ENCODE measurements at places on chromosomes 1 and 21.

DNA sequence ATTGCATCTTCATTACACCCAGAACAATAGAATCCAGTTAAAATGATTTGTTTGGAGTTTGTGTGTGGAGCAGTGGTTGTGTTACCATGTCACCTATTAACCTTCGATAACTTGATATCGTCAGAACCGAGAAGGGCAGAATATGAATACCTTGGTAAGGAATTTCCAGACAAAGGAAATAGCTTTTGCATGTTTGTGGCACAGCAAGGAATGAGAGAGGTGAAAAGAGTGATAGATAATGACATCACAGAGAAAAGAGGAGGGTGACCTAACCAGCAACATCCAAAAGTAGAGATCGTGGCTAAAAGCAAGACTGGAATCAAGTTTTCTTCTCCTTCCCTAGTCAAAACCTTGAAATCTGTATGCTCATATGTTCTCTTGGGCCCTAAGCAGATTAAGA, 244.6 kb upstream of the NEGR1 start:
- DNase-seq: no peak

- DNase-seq: no peak
These were observed 3.9 kb upstream of the VPS72 start for GRCh38 chr1:151193856-151194255.

- no peak for DNase-seq
These were observed 178.8 kb downstream of the VPS13D start for GRCh38 chr1:12408662-12409061.

GRCh38 chr1:76950306-76950705, 83.0 kb downstream of the ST6GALNAC5 start:
- DNase-seq: no peak

DNA sequence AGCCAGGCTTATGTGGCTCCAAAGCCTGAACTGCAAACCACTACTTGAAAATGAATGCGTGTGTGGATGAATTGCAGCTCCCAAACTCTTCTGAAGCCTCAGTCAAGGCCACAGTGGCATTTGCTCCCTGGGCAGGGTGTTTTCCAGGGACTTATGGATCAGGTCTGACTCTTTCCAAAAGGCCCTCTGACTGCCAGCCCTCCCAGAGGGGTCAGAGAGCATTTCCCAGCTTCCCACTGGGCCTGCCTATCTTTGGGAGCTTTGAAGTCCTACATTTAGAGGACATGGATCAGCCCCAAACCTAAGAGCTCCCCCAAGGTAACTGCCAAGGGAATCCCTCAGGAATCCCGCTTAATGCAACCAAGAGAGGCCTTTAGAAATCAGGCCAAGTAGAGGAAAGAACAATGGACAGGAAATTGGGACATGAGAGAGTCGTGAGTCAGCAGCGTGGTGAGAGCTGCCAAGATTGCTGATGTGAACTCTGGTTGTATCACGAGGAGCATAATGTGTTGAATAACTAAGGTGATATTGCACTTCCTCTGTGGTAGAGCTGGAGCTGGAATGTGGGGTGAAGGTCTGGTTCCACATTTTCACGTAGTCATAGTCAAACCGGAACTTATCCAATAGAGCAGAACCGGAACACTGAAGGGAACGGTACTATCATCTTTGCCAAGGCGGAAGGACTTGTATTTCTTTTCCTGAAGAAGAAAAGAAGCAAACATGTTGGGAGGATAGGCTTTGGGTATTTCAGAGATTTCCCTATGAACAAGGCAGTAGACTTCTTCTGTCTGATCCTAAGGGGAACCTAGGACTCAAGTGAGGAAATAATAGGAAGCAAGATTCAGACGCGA, 99.4 kb upstream of the JUN start:
- no peak for DNase-seq

DNA sequence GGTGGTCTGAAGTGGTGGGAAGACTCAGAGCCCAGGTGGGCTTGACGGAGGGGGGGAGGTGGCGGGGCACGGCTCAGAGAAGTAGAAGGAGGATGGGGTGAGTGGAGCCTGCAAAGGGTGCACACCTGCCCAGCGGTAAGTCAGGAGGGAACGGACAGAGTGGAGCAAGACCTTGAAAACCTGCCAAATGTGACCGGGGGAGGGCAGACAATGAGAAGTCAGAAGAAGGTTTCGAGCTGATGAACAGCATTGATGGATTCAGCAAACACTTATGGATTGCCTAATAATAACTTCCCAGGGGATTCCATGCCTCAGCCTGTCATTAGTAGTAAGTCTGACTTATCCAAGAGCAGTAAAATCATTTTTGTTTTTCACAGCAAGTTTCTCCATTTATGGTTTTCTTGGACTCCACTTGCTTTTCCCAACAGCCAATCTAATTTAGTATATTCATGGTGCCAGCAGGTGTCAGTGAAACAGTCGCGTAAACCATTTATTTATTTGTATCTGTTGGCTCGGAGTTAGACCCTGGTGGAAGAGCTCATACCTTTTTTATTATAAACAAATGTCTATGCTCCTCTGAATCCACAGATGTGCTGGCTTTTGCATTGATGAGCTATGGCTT, 279.1 kb downstream of the PCP4 start:
- no peak for DNase-seq

GRCh38 chr1:209620487-209620884, 31.7 kb downstream of the LAMB3 start:
- no peak for DNase-seq

GRCh38 chr1:47906527-47907176, 90.5 kb downstream of the TRABD2B start:
- DNase-seq: no peak

- no peak for DNase-seq
These were observed 9.6 kb downstream of the B3GALT2 start for GRCh38 chr1:193176788-193177187.

- no peak for DNase-seq
These were observed 176.5 kb downstream of the PBX1 start for GRCh38 chr1:164735315-164736052.

DNA sequence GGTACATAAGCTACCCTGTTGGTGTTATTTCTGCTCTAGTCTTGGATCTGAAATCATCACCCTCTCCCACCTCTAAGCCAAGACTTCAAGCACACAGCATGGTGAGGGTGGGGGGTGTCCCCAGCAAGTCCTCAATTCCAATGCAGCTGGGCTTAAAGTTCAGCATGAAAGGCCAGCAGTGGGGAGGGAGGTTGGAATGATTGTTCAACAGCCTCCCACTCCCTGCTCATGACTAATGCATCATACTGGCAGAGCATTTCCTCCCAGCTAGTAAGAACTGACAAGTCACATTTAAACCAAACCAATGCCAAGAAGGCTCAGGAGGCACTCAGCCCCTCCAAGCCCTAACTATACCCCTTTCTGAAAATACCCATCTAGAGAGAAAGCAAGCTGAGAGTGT, 50.1 kb downstream of the TIAM1 start:
- DNase-seq: no peak

- DNase-seq: no peak
These were observed 34.6 kb upstream of the WNT4 start for GRCh38 chr1:22177354-22178003.

DNA sequence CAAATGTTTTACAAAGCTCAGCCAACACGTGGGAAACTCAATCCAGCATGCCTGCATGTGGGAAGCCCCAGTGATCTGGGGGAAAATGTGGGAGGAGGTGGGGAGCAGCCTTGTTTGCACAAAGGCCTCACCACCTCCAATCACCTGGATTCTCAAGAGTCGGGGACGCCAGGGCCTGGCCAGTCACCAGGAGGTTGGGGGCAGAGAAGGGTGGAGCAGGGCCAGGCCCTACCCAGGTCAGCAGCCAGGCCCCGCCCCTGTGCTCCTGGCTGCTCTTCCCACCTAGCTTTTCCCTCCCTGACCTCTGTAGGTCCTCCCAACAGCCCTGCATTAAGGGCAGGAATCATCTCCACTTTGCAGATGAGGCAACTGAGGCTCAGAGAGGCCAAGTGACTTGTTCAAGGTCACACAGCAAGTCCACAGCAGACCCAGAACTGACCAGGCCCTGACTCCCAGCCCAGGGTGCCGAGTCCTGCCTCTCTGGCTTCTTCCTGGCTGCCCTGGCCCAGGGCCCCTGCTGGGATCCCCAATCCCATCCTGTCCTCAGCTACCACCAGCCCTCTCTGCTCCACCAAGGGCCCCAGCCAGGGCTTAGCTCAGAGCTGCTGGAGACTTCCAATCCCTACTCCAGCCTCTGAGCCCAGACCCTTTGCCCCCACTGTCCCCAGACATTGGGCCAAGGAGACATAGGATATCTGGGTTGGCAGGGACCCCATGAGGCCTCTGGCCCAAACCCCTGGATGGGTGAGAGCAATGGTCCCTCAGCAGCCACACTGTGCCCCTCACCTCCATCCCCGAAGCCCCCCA, 508.6 kb downstream of the PTPRU start:
- no peak for DNase-seq

DNA sequence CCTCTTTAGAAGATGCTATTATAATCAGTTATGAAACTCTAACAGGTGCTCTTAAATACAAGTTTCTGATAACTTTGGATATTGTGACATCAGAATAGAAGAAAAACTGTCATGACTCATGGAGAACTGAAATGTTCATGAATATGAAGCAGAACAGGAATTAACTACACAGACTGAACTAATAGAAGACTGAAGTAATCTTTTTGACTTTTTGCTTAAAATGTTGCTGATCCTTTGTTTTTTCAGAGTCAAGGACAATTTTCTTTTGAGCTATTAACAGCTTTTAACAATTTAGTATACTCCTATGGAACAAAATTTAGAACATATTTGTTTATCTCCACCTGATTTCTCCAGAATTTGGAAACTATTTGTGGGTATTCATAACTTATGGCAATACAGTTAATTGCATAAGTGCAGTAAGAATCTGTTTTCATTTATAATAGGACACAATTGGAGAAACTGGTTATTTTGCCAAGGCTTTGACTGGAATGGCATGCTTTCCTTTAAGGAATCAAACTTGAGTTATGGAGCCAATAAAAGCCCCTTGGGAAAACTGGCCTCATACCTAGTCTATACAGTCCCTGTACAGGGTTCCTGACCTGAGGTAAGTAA, 18.7 kb upstream of the PLA2G5 start:
- DNase-seq: no peak

DNA sequence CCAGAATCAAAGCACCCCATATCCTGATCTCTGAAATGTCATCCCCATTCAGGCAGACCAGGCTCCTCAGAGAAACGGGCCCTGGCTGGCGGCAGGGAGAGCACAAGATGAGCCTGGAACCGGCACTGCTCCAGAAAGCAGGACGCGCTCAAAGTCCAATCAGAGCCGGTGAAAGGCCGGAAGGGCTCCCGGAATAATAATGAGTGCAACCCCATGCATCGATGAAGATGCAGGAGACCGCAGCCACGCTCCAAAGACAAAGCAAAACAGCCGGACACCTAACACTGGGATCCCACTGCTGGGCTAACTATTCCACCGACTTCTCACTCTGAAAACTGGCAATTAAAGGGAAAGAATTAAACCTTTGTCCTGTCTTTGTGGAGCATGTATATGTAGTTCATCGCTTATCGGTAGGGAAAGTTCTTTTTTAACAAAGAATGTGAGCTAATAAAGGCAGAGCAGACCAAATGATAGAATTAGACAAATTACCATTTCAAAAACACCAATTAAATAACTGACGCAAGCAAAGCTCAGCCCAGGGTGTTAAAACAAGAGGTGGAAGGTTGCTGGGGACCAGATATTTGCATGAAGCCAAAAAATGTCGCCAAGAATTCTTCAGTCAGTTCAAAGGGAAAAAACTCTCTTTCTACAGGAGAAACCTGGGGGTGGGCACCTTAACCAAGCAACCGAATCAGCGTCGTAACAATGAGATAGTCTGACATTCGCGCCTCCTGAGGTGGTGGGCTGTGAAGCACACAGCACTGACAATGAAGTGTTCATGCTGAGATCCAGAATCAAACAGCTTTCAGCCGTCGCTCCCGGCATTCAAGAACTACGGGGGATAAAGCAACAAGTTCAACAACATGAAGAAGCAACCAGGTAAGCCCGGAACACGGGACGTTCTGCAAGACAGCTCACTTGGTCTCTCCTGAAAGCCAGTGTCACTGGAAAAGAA, 95.2 kb downstream of the NPHP4 start:
- no peak for DNase-seq

GRCh38 chr1:233599542-233600073, 14.3 kb upstream of the KCNK1 start:
- no peak for DNase-seq

- DNase-seq: no peak
These were observed 36.0 kb downstream of the CNIH4 start for GRCh38 chr1:224392411-224393249.

DNA sequence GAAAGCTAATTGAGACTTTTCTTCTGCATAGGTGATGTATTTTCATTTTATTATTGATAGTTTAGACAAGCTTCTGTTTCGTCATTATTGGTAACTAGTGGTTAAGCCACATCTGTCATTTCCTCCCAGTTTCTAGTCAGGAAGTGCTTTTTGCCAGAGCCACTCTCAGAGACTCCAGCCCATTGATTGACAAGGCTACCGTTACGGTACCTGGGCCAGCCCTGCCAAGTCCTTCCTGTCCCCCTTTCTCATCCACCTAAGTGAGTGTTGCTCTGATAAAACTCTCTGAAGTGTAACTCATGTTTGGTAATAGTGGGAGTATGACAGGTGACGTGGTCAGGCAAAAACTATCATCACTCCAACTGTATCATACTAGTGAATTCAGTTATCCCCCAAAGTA, 29.6 kb upstream of the AGL start:
- no peak for DNase-seq

GRCh38 chr21:15729346-15729673, 472 bp upstream of the USP25 start:
- DNase-seq: no peak

- DNase-seq: no peak
These were observed 24.4 kb upstream of the TMEM54 start for GRCh38 chr1:32925403-32926162.

DNA sequence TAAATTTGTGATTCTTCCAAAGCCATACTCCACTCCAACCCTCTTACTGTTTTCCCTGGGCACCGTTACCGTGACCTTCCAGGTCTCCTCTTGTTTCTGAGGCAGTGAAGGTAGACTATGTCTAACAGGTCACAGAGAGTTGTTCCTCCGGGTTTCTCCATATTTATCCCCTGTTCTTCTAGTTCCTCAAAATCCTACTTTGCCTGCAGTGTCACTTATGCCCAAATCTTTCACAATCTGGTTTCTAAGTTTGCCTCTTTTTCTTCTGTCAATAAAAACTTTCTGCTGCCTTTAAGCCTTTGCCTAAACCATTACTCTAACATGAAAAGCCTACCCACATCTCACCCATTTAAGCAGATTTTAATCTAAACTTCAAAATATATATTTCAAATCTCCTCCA, 87.7 kb downstream of the C4BPA start:
- DNase-seq: no peak

- DNase-seq: no peak
These were observed 9.0 kb downstream of the ITPKB start for GRCh38 chr1:226730071-226730470.

DNA sequence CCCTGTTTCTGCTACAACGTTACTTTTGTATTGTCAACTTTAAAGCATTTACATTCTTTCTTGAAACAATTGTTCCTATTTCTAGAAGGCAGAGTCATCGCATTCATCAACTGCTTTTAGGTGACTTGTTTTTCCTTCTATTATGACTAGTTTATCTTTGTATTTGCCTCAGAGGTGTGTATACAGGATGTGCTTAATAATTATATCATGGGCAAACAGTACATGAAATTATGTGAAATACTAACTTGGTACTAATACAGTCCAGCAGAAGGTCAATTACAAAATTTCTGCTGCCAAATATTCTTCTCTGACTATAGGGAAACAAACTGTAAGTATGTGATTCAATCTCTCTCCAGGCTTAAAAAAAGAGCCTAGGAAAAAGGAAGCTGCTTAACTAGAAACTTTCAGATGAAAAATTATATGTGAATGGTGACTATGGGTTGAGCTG, 101.6 kb downstream of the C4BPA start:
- no peak for DNase-seq

- DNase-seq: no peak
These were observed 121.2 kb downstream of the ADGRL2 start for GRCh38 chr1:81921851-81922462.
